ENCODE measurements at places on chromosomes 6 and 20. TPM values are rescaled to one million over a fixed set of nuclear protein-coding genes. Genes with fewer than 3 reads are reported as not detected.

KCNG1 gene
- total RNA-seq = 25.0 TPM

RAD21L1 gene
- not detected for total RNA-seq

CD93 gene
- total RNA-seq = not detected

CDK5RAP1 gene
- 32.6 TPM for total RNA-seq

BTN1A1 gene
- not detected for total RNA-seq

CCR6 gene
- not detected for total RNA-seq

KCNK17 gene
- not detected for total RNA-seq

ANGPT4 gene
- 0.03 TPM for total RNA-seq

TMEM217 gene
- total RNA-seq = 0.53 TPM

TRERF1 gene
- total RNA-seq = 7.9 TPM

ZC3H12D gene
- total RNA-seq = 0.12 TPM

IPCEF1 gene
- total RNA-seq = 0.02 TPM

LPA gene
- total RNA-seq = 0.07 TPM

ZBP1 gene
- total RNA-seq = 0.04 TPM

TM9SF4 gene
- 36.9 TPM for total RNA-seq

SLC17A4 gene
- not detected for total RNA-seq

DNAH8 gene
- total RNA-seq = not detected

TBXT gene
- total RNA-seq = not detected

SSTR4 gene
- 0.28 TPM for total RNA-seq

PDE7B gene
- 0.92 TPM for total RNA-seq

ADGRF5 gene
- total RNA-seq = not detected

OOEP gene
- not detected for total RNA-seq

GNMT gene
- not detected for total RNA-seq

GTSF1L gene
- not detected for total RNA-seq

E2F1 gene
- total RNA-seq = 30.6 TPM

Measured in A549 treated with Mapracorat at 1 μM for 4 hours (cell line).